ENCODE measurements at places on chromosomes 16 and 17.

DNA sequence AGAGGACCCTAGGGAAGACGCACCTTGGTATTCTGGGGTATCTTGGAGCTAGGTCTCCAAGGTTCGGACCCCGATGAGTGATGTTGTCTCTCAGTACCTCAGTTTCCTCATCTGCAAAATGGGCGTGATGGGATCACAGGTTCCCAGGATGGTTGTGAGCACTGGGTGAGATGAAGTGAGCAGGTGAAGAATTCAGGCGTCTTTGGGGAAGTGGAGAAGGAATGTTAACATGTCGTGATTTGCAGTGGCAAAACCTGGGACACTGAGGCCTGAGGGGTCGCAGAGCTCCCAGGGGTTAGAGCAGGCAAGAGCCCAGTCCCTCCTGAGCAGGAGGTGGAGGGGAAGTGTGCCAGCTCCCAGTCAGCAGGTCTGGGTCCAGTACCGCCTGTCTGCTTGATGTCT, 215.1 kb upstream of the GSE1 start:
- no peak for DNase-seq

- no peak for DNase-seq
These were observed 4.3 kb downstream of the ALDOA start for GRCh38 chr16:30069611-30070462.

- no peak for DNase-seq
These were observed 58.6 kb downstream of the ZNF778 start for GRCh38 chr16:89275837-89276720.

DNA sequence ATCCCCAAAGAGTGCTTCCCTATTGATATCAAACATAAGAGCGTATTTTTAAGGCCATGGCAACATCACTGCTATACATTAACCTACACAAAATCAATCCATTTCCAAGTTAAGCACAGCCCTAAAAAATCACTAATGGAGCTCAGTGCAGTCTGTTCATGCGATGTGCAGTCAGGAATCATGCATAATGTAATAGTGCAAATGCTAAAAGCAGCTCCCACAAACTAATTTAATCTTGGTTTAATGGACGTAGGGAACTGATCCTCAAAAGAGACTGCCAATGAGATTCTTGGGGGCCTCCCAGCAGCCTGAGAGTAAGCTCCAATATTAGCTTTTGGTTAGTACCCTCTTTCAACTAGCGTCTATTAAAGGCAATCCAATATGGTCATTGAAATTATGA, 245.9 kb downstream of the TOX3 start:
- DNase-seq = no peak

GRCh38 chr16:53745753-53746266, 41.9 kb downstream of the FTO start:
- peak; percentile 13 for DNase-seq

GRCh38 chr16:12091569-12092543, 115.3 kb downstream of the SNX29 start:
- DNase-seq = no peak

DNA sequence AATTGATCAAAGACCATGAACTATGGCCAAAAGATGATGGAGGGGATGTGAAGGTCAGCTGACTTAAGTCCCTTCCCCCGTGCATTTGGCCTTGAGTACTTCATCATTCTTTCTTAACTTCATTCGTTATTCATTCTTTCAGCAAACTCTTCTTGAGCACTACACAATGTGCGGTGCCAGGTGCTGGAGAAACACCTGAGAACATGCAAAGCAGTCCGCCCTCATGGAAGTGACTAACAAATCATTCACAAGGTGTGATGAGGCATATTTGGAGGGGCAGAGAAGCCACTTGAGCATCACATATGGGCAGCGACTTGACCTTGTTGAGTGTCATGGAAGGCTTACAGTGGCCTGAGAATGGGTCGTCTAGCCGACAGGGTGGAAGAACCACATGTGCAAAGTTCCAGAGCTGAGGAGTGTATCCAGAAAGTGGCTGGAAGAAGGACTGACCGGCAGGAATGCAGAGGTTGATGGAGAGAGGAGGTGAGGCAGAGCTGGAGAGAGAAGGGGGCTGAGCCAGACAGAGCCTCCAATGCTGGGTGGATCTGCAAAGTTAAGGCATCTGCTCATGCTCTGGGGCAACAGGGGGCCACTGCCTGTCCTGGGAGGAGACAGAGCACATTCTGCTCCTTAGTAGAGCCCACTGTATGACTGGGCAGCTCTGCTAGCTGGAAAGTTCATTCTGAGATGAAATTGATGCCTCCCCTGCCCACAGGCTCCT, 25.1 kb upstream of the EIF1 start:
- DNase-seq = no peak

DNA sequence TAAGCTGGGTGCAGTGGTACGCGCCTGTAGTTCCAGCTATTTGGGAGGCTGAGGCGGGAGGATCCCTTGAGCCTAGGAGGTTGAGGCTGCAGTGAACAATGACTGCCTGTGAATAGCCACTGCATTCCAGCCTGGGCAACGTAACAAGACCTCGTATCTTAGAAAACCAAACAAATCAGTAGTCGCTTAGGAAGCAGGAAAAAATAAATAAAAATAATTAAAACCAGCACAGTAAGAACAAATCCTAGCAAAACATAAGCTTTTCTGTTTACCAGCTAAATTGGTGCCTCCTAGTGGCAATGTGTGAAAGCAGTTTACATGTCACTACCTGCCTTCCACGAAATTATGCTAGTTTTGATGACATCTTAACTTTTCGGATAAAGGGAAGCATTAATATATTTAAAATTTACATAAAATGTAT, 1.3 kb downstream of the ARMC5 start:
- peak; percentile 55 for DNase-seq

DNA sequence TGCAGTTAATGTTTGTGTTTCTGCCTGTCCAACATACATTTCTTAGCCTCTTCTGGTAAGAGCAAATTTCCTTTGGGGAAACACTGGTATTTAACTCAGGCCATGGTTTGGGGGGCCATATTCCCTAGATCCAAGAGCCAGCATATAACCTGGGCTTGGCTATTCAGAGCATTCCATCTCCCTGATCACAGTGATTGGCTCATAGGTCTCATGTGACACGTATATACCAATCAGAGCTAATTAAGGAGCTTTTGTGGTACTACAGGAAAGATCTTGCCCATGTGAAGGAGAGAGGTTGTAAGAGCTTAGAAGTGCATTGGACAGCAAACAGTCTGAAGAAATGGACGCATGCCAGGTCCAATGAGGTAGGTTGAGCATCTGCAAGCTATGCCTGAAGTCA, 33.4 kb upstream of the GPR139 start:
- no peak for DNase-seq

DNA sequence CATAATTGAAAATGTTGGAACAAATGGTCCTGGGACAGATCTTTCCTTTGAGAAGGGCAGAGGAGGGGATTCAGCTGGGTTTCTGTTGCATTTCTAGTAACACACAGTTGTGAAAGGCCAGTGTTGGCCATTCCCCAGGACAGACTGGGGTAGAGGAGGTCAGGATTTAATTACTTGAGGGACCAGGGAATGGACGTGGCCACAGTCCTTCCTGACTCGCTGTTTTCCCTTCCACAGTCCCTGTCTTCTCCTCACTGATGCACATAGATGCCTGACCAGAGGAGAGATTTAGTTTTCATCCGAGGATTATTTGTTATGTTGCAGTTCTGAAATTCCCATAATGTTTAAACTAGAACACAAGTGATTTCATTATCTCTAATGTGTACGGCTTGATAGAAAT, 25.2 kb upstream of the HEATR6 start:
- DNase-seq = no peak

GRCh38 chr16:14018851-14019250, 52.3 kb upstream of the MRTFB start:
- peak; percentile 32 for DNase-seq

DNA sequence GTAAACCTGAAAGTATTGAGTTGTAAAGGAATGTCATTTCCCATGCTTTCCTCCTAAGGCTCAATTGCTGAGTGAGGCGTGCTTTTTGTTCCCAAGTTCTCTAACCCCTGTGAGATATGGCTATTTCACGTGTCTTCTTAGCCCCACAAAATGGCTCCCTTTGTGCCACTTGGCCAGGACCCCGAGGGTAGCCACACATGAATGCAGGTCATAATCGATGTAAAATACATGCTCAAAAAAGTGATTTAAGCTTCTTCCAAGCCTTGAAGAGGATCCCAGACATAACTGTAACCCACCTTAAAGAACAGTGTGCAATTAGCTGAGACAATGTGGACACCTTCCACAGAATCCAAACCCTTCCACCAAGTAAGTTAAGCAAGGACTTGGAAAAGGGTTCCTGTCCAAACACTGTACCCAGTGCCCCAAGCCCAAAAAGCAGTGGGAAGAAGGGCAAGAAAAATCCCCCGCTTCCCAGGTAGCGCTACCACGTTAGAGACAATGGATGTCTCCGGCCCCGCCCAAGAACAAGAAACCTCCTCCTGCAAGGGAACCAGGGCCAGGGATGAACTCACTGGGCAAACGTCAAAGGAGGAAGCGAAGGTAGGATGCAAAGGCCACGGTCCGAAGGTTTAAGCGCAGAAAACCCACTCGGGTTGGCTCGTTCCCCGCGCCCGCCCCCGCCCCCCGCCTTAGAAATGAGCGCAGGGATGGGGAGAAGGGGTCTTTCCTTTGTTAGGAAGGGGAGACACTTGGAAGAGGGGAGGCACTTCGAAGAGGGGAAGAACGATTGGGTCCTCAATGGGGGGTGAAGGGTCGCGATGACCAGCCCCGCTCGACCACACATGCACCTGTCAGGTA, 1.2 kb downstream of the JPT1 start:
- peak; percentile 79 for DNase-seq

DNA sequence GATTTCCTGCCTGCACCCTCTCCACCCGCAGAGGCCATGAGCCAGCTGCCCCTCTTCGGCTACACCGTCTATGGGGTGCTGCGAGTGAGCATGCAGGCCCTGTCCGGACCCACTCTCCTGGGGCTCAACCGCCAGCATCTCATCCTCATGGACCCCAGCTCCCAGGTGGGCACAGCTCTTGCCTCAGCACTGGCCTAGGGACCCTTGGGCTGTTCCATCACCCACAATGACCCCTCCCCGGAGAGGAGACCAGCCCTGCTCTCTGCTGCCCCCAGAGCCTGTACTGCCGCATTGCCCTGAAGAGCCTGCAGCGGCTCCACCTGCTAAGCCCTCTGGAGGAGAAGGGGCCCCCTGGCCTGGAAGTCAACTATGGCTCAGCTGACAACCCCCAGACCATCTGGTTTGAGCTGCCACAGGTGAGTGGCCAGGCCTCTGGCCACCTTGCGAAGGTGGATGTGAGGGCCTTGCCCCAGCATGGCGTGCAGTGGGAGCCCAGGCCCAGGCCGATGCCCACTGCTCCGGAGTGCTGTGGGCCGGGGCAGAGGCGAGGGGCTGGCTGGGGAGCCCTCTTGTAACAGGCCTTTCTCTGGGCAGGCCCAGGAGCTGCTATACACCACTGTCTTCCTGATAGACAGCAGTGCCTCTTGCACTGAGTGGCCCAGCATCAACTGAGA, 7.3 kb upstream of the SMIM5 start:
- peak; percentile 69 for DNase-seq

DNA sequence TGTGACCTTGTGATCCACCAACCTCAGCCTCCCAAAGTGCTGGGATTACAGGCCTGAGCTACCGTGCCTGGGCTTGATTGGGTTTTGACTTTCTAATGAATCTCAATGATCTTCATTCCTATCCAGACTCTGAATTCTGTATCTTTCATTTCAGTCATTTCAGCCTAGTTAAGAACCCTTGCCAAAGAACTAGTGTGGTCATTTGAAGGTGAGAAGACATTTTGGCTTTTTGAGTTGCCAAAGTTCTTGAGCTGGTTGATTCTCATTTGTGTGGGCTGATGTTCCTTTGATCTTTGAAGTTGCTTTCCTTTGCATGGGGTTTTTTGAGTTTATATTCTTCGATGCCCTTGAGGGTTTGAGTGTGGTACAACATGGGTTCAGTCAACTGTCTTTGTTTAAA, 30.6 kb upstream of the TEKT1 start:
- no peak for DNase-seq

DNA sequence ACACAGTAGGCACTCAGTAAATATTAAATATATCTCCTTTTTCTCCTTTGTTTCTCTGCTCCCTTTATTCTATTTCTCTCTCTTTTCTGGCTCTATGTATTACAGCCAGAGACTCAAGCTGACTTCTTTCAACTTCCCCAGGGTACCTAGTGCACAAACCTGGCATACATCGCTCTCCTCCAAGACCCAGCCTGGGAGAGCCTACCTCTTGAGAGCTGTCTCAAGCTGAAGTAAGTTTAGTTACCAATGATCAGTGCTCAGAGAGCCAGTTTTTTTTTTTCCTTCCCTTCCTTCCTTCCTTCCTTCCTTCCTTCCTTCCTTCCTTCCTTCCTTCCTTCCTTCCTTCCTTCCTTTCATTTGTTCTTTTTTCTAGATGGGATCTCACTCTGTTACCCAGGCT, 19.8 kb downstream of the TMEM98 start:
- DNase-seq = no peak

- DNase-seq = no peak
These were observed 20.6 kb upstream of the GAN start for GRCh38 chr16:81293909-81294802.

- no peak for DNase-seq
These were observed 49.9 kb upstream of the CPNE2 start for GRCh38 chr16:57042157-57043111.

DNA sequence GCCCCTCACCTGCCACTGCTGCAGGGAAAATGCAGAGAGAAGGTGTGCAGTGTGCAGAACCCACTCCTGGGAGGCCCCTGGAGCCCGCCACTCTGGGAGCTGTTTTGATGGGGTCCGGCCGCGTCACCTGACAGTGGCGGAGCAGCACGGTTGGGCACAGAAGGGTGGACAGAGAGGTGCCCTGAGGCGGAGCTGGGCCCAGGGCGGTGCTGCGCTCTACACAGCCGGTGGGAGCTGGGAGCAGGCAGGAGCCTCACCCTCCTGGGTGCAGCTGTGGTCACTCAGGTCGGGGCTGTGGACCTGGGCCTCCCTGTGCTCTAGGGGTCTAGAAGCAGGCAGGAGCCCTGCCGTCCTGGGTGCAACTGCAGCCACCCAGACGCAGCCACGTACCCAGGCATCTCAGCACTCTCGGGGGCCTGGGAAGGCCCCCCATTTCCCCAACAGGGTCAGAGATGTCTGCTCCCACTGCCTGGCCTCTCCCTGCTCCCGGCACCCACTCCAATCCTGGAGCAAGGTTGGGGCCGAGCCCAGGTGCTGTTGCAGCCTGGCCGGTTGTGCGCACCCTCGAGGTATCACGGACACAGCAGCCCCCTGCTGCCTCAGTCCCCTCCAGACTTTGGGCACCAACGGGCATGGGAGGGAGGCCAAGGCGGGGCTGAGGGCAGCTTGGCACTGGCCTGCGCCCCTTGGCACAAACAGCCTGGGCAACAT, 304.4 kb upstream of the AXIN2 start:
- DNase-seq = no peak

DNA sequence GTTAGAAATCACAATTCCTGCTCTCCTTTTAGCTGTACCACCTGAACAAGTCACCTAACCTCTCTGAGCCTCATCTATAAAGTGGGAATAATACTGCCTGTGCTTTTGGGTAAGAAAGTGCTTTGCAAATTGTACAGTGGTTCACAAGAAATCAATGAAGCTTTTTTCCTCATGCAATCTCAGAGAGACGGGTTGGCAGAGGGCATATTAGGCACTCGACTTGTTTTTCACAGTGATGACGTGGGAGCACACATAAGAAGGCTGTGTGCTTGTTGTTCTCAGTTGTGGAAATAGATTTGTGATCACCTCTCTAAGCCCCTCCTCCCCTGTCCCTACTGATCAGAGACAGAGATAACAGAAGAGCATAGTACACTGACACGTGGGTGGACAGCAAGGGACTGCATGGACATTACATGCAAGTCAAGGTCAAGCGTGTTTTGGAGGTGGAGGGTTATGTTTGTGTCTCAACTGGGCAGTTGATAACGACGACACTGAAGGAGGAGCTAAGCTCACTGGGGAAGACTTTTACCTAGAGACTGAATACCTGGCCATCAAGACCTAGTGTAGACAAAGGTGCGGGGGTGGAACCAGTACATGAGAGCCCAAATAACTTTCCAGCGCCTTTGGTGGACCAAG, 1.7 kb upstream of the GPT2 start:
- DNase-seq = peak; percentile 70
